PC-3 (cell line): ENCODE measurements at places on chromosomes 2 and 18.

- DNase-seq = no peak
Measured at GRCh38 chr18:78459668-78460067, 520.0 kb upstream of the SALL3 start.

GRCh38 chr18:35139517-35139916 lies 98.3 kb downstream of the MAPRE2 start:
- DNase-seq = no peak

GRCh38 chr2:103284750-103285149 lies 522.9 kb downstream of the TMEM182 start:
- no peak for DNase-seq

DNA sequence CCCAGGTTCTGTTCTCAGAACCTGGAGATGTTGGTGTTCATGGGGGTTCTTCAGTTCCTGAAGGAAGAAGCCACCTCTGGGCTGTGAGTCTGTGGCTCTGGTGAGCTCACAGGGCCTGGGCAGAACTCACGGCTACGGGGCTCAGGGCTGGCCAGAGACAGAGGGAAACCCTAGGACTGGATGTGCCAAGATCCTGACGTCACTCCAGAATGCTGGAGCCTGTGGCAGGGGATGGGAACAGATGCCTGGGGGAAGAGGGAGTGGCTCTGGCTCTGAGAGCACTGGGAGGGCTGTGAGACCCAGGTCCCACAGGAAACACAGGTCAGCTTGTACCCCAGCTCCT lies at the start of gene OTOF:
TSS of gene OTOF (minus strand) at position 214 of the 343 bp plus-strand sequence.
- DNase-seq = peak; percentile 14

DNA sequence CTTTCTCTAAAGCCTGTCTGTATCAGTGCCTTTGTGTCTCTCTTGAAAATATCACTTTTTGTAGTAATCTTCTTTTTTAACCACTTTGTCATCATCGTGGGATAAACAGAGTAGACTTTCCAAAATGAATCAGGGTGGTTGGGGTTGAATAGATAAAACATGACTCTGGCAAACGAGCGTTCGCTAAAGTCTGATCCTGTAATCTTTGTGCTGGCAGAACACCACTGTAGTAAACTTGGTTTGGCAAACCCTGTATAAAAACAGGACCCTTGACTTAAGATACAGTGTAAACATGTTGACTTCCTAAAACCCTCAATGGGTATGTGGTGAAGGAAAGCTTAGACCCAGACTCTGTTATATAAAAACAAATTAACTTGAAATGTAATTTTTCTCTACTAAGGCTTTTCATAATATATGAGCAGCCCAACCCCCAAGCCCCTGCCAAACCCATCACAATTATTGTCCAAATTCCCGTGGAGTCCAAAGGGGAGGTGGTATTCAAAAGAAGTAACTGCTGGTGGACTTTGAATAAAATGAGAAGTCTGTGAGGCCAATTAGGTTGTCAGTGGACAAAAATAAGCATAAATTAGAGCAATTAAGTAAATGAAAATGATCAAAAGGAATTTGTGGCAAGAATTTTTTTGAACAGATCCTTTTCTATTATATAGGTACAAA lies 52.2 kb downstream of the COLEC12 start:
- DNase-seq = no peak

GRCh38 chr2:238379096-238379810 lies 47.5 kb upstream of the ASB1 start:
- DNase-seq = peak; percentile 37

DNA sequence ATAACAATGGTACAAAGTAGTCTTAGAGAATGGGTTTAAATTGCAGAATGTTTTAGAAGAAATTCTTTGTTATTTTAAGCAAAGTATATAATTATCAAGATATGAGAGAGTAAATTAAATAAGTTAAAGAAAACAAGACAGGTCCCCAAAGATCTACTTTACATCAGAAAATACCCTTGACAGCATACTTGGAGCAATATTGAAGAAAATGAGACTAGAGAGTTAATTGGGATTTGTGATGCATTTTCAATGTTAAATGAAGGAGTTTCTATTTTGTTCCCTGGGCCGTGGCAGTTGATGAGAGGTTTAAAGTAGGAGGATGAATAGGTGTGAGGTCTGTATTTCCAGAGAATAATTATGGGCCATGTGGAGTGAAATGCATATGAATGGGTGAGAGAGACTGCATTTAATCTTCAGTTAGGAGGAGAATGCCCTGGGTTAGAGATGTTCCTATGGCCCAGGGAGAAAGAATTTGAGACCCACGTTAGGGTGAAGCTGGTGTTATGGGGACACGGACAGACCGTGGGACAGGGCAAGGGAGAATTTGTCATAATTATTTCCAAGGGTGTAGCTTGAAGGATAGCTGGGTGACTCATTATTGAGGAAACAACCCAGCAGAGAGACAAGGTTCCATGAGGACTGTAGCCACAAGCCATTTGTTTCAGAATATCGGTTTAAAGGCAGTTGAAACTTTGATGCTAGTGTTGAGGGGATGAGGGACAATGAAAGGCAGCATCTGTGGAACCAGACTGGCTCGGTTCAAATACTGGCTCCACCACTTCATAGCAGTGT lies 22.7 kb downstream of the MGAT5 start:
- peak; percentile 11 for DNase-seq

DNA sequence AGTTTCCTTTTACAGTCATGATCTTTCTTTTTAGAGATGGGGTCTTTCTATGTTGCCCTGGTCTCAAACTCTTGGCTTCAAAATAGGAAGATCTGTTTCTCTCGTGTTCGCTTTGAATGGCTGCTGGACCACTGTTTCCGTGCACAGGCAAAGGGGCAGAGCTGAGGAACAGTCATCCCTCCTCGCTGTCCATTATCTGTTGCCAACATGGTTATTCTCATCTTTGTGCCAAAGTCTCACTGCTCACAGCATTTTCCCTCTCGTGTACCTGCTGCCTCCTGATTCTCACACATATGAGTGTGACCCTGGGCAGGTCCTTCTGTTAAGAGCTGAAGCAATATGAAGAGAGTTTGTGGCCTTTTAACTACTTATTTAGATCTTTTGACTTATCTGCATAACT lies 28.0 kb upstream of the CCNYL1 start:
- DNase-seq = peak; percentile 59

GRCh38 chr2:189940913-189941312 lies 121.6 kb downstream of the MSTN start:
- DNase-seq = no peak

GRCh38 chr2:169258045-169258601 lies 104.2 kb downstream of the LRP2 start:
- DNase-seq = no peak

- DNase-seq = no peak
Measured at GRCh38 chr2:21656330-21657075, 532.7 kb downstream of the TDRD15 start.

DNA sequence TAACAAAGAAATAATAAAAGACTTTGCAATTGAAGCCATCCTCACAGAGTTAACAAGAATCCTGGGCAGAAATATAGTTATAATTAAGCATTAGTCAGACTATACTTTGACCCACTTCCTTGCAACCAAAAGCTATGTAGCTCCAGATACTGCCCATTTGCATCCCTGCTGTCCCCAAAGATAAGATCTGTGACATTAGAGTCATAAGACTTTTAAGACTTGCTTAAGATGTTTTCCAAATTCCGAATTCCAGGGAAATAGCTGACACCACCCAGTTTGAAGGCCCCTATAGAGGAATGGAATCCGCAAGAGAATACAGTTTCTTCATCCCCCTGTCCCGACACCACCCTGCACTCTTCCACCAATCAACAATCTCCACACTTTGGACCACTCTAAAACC lies 69.5 kb upstream of the TLK1 start:
- DNase-seq = no peak

DNA sequence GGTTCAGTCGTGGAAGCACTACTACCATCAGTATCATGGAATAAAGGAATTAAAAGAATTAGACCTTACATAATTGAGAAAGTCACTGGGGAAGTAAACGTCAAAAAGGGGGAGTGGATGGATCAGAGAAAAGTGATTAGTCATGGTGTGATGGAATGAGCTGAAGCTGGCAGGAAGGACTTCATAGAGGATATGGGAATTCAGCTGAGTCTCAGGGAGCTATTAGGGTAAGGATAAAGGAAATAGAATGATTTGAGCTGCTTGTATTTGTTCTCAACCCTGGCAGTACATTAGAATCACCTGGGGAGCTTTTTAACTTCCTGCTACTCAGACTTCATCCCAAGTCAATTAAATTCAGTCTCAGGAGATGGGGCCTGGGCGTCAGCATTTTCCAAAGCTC lies 53.4 kb upstream of the SETBP1 start:
- peak; percentile 8 for DNase-seq

GRCh38 chr2:27171351-27171848 lies 22.6 kb downstream of the TCF23 start:
- no peak for DNase-seq
